Fibroblast of skin of left quadriceps (primary cell): ENCODE measurements at places on chromosomes 3 and 15.

DNA sequence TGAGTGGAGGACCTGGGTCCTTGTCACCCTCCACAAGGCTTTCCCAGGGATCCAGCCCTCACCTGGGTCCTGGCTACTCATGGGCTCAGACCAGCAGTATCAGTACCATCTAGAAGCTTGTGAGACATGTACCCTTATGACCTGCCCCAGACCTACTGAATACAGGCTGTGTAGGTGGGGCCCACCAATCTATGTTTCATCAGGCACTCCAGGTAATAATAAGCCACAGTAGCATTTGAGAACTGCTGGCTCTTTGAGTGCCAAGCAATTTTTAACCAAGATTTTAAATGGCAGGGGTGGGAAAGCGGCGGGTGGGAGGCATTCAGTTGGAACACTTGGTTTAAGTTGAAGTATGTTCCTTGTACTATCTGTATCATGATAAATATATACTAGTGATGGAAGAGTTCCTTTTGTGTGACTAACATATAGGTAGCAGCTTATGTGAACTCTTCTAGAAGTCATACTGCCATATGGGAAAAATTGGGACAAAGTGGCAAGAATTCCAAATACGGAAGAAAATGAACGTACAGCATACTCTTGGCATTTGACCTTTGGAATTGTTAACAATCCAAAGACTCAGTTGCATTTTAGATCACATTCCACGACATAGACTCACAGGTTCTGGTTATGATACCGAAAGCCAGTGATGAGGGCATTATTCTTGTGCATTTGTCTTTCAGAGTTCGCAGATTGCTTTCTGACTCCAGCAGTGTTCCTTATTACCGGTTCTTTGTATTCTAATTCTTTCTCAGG, 190.4 kb downstream of the GHSR start:
- DNase-seq = peak; percentile 59

GRCh38 chr3:12982619-12983101, 90.6 kb downstream of the IQSEC1 start:
- no peak for DNase-seq

- no peak for DNase-seq
Observed at GRCh38 chr3:44339181-44340057, 853 bp downstream of the TCAIM start.

DNA sequence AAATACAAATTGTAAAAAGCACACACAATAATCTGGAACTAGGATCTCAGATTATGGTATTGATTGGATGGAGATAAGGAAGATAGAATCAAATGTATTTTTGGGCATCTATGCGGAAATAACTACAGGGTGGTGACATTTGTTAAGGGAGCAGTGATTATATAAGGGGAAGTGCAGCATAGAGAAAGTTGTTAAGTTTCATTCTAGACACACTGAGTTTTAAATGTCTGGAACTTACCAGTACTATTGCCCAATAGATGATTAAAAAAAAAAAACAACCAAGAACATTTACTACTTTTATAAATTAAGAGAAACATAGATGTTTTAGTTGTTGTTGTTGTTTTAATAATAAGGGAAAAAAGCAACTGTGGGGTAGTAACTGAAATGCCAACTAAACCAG, 32.1 kb upstream of the C3orf38 start:
- no peak for DNase-seq

GRCh38 chr3:127088511-127089351, 104.2 kb upstream of the PRR23E start:
- DNase-seq = no peak

- no peak for DNase-seq
Observed at GRCh38 chr15:29913528-29914135, 91.4 kb upstream of the TJP1 start.

GRCh38 chr3:112437146-112438022, 61.9 kb downstream of the BTLA start:
- DNase-seq = peak; percentile 11

DNA sequence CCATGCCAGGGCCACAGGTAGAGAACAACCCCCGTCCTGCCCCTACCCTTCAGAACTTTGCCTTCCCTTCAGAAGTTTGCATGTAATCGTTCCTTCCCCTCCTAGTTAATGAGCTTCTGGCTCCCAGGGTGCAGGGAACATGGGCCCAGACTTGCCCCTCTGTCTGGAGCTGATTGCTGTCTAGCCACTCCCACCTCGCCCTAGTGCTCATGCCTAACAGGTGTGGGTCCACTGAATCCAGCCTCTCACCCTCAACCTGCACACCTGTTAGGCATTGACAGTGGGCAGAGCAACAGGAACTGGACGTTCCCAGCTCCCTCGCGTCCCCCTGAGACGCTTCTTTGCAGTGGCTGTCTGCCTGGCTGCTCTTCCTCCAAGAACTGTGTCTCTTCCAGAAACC, 40.3 kb downstream of the WNT5A start:
- DNase-seq = no peak

DNA sequence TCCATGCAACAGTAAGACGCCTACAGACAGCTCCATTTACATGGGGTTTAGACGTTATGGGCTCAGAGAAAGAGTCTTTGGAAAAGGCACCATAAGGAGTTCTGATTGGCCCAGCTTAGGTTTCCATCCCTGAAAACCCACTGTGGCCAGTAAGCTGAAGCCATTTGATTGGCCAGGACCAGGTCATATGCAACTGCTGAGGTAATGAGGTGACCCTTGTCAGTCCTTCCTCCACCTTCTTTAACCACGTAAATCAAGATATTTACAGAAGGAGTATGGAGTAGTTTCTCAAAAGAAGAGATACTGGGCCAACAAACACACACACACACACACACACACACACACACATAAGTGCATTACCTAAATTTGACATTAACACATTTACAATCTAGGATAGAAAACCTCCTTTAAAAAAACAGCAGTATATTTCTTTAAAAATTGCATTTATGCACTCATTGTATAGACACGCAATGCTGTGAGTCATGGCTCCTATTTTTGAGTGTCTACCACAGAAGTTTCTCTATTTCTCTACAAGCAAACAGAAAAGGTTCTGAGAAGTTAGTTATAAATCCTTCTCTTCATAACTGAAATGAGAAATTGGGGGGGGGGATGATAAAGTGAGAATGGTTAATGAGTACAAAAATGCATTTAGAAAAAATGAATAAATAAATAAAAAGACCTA, 16.3 kb upstream of the MB21D2 start:
- no peak for DNase-seq

DNA sequence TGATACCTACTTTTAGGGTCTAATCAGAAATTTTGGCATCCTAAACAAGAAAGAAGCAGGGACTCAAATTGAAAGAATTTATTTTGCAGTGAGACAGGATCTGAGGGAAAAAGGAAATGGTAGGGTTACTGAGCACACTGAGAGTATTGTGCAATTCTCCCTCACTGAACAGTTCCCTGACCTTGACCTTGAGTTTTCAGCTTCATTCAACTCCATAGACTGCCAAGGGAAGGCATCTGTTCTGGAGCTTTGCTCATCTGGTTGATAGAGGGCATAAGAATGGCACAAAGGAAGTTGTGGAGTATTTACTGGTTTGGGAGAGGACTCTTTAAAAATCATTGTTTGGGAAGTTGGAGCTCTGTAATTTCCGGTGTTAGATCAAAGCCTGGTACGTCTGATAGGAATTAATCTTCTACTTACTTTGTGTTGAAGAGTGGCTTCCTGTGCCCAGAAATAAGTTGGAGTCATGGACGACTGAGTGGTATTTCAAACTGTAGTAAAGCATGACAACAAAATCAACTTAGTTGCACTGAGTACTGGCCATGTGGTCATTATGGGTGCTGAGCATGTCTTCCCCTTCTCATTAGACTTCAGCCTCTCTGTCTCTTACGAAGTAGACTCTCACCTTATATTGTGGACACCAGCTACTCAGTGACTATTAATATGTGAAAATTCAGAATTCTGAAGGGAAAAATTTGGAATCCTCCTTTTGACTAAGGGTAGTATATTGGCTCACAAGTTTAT, 40.8 kb downstream of the CLDN1 start:
- DNase-seq = no peak

GRCh38 chr3:12495749-12496452, 11.6 kb downstream of the TSEN2 start:
- DNase-seq = no peak

- peak; percentile 20 for DNase-seq
Observed at GRCh38 chr3:83523470-83524073, 1435.2 kb upstream of the CADM2 start.

- DNase-seq = no peak
Observed at GRCh38 chr3:194265996-194266964, 84.8 kb downstream of the CPN2 start.

- no peak for DNase-seq
Observed at GRCh38 chr3:121809249-121809648, 25.6 kb downstream of the IQCB1 start.

DNA sequence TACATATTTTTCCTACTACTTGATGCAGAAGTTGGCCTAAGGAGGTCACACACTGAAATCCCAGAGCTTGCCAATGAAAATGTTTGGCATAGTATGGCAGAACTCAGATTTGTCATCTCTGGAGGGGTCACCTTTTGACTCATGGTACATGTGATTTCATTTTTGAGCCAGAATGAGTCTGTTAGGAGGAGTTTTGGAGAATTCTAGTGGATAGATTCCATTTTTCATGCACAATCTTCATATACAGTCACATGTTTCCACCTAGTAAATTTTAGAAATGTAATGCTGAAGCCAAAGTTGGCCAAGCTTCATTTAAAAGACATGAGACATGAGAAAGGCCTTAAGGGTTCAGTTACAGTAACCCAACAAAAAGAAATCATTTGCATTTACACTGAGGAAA, 97.8 kb upstream of the IGSF10 start:
- no peak for DNase-seq

DNA sequence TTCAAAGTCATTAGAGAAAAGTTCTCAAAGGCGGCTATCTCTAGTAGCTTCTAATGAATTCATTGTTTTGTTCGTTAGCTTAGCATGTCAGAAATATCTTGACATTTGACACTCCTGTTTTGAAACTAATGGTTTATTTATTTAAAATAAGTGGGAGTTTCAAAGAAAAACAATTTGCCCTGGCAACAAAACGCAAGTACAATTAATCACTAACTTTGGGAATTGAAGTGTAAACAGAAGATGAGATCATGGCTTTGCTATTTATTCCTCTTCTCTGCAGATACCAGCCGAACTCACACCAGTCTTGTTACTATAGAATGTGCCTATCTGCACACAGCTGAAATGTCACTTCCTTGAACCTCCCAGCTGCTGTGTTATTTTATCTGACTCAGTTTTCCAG, 27.5 kb downstream of the MASP1 start:
- peak; percentile 56 for DNase-seq

GRCh38 chr15:35728219-35728940, 182.4 kb upstream of the DPH6 start:
- DNase-seq = no peak

GRCh38 chr3:24069045-24069444, 124.0 kb downstream of the NR1D2 start:
- DNase-seq = no peak

- no peak for DNase-seq
Observed at GRCh38 chr3:188956839-188957489, 214.8 kb upstream of the TPRG1 start.

- no peak for DNase-seq
Observed at GRCh38 chr15:34582461-34583371, 735 bp downstream of the GOLGA8B start.

GRCh38 chr15:97978401-97979139, 18.1 kb downstream of the ARRDC4 start:
- no peak for DNase-seq

DNA sequence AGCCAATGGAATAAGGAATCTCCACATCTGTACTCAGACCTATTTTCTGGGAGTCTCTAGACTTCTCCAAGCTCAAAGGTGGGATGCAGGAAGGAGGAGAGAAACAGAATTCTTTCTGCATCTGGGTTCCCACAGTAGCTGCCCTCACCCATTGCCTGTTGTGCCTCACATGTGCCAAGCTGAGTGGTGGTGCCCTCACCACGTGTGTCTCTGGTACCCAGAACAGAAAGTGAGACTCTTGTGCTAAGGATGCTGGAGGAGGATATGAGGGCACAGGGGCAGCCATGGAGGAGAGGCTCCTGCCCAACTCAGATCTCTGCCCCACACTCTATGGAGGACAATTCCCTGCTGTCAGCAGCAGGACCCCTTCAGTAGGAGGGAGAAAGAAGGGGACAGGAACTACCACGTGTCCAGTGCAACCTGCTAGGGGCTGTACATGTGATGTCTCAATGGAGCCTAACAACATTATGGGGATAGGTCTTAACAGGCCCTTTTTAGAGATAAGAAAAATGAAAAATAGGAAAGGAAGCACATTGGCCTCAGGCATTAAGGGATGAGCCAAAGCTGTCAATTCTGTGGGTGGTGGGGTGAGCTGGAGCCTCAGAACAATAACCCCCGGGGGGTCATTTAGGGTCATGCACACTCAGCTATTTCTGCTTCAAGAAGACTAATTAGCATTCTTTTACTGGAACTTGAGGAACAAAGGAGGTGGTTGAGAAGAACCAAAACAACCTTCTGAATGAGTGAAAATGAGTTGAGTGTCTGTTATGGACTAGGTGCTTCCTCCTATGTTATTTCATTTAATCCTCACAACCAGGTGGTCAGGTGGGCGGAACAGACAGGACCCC, 16.3 kb upstream of the NOX5 start:
- DNase-seq = no peak

GRCh38 chr3:56837196-56837955, 35.6 kb upstream of the ARHGEF3 start:
- no peak for DNase-seq

GRCh38 chr15:76342382-76343201, 6.0 kb downstream of the ISL2 start:
- DNase-seq = no peak

GRCh38 chr15:64851503-64851840, 9.8 kb downstream of the PLEKHO2 start:
- DNase-seq = peak; percentile 79

GRCh38 chr3:180119567-180119966, 82.8 kb upstream of the PEX5L start:
- DNase-seq = no peak

DNA sequence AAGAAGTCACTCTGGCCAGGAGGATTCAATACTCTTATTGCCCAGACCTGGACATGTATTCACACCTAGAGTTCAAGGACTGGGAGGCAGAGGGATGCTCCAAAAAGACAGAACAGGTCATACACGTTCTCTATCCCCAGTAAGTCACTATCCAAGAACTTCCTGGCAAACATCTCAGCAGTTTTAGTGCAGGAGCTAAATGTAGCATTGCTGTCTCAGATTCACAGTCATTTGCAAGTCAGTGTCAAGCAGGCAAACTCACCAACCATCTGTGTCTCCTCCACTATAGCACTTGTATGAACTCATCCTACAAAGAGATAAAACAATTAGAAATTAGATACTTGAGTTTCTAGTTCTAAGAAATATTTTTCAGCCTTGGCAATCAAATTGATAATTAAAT, 38.4 kb downstream of the ABHD17C start:
- DNase-seq = no peak

DNA sequence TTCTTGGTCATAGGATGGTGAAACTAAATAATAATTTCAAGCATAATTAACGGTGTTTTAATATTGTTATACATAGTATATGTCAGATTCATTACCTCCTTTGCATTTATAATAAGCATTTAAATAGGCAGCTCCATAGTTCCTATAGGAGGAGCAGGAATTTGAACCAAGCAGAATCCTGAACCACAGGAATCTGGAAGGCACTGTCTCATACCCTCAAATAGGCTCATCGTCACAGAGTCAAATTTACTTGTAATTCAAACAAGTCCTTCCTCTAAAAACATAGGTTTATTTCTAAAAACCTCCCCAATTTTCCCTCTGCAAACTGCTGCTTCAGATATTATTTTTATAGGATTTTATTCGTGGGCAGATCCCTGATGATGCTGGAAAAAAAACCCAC, 376.3 kb upstream of the ARHGEF26 start:
- DNase-seq = peak; percentile 12
